NCI-H1436 (cell line): ENCODE measurements at places on chromosomes 7 and 10.
A peak's percentile ranks its signal among the peaks of the same experiment; 100 is the strongest.

- DNase-seq: peak; percentile 95
These were observed 104.5 kb downstream of the NRCAM start for GRCh38 chr7:108351729-108352131.

DNA sequence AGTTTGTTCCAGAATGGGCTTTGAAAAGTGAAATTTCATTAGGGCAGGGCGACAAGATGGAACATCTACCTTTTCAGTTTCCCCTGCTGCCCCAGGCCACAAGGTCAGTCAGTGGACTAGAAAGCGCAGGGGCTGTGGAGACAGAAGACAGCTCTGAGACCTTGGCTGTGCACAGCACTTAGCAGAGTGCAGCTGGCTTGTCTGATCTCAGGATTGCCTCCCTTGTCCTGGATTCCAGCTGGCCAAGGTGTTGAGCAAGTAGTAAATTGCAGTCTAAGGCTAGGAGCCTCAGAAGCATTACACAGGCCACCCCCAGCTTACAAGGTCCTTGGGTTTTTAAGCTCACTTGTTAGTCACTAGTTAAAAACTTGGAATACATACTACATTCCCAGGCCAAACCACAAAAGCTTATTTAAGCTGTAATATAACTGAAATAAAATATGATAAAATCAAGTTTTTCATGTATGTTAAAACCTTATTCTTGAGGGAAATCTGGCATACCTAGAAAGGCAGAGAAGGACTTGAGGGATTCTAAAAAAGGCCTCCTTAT lies 67.3 kb upstream of the NPY start:
- DNase-seq: no peak

GRCh38 chr10:43234471-43235041 lies 32.3 kb downstream of the RASGEF1A start:
- no peak for DNase-seq

- no peak for DNase-seq
These were observed 15.8 kb upstream of the BPGM start for GRCh38 chr7:134630893-134631292.

- no peak for DNase-seq
These were observed 1.5 kb upstream of the SFMBT2 start for GRCh38 chr10:7412237-7412927.

- no peak for DNase-seq
These were observed 159.5 kb upstream of the KLF14 start for GRCh38 chr7:130893441-130893894.

GRCh38 chr7:77348371-77348813 lies 67.8 kb downstream of the GSAP start:
- no peak for DNase-seq

DNA sequence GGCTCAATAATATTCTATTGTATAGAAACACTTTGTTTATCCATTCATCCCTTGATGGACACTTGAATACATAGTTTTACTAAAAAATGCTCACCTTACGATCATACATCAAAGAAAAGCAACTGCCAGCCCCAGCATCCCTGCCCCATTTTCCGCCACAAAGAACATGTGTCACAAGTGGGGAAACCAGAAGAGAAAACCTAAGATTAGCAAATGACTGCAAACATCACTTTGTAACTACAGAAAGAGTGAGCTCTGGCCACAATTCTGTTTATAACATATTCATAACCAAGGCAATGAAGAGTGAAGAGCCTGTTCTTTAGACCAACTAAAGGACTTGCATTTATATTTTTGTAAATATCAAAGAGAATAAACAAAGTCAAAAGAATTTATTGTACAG lies 89.8 kb downstream of the DOCK4 start:
- no peak for DNase-seq

DNA sequence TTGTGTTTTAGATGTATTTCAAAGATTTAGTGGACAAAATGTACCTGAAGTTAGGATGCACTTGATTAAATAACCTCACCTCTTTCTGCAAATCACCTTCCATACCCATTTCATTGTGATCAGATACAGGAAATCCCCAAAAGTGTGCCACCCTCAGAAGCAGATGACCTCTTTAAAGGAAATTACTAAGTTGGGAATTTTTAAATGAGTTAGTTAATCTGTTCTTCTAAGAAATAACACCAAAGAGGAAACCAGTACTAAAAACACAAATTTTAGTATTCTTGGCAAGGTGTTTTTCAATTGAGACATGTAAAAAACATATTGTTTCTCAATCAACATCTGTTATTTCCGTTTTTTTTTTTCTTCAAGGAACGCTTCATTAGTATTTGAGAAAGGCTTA lies 4.6 kb upstream of the SEMA3A start:
- no peak for DNase-seq

- DNase-seq: no peak
These were observed 318.7 kb upstream of the CHRM2 start for GRCh38 chr7:136549756-136550155.

DNA sequence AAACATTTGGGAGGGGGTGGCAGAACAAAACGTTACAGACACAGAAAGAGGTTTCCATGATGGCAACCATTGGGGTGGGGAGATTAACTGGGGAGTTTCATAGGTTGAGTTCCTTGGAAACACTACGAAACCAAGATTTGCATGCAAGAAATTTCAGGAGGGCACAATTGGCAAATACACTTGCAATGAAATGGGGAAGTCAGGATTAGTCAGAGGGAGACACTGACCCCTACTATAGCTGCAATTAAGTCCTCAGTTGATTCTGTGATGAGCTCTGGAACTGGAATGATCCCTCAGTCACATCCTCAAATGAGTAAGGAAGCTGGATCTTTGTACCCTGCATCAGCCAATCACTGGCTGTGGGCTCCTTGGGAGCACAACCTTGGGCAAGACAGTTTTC lies 22.1 kb downstream of the CPEB3 start:
- DNase-seq: no peak

DNA sequence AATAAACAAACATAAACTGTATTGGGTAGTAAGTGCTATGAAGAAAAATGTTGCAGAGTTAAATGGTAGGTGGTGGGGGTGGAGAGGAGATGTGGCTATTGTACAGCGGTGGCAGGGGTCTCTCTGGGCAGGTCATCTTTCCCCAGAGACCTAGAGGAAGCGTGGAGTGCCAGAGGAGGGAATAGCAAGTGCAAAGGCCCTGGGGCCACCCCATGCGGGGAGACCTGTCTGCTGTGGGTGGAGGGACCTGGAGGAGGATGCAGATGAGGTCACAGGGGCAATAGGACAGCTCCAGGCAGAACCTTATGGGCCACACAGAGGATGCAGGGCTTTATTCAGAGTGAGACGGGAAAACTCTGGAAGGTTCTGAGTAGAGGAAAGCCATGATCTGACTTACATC lies 47.5 kb downstream of the DLG5 start:
- DNase-seq: no peak

DNA sequence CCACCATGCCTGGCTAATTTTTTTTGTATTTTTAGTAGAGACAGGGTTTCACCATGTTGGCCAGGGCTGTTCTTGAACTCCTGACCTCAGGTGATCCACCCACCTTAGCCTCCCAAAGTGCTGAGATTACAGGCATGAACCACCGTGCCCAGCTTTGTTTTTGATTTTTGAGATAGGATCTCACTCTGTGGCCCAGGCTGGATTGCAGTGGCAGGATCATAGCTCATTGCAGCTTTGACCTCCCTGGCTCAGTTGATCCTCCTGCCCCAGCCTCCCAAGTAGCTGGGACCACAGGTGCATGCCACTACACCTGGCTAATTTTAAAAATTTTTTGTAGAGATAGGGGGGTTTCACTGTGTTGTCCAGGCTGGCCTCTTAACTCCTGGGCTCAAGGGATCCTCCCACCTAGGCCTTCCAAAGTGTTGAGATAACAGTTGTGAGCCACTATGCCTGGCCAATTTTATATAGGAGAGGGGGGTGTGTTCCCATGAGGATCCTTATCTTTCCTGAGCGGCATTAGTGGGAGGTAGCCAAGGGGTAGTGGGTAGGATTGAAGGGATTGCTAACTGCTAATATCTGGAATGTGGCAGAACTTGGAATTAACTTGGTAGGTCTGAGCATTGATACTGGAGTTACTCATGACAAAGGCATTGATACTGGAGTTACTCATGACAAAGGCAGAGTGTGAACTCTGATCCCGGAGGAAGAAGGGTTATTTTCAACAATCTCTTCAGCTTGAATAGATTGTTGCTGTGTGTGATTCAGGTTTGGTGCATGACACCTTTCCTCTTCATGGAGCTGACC lies 1.0 kb upstream of the NOLC1 start:
- no peak for DNase-seq

GRCh38 chr10:79324032-79324695 lies 23.1 kb upstream of the PPIF start:
- no peak for DNase-seq

GRCh38 chr10:25631471-25631870 lies 302.6 kb upstream of the MYO3A start:
- no peak for DNase-seq

DNA sequence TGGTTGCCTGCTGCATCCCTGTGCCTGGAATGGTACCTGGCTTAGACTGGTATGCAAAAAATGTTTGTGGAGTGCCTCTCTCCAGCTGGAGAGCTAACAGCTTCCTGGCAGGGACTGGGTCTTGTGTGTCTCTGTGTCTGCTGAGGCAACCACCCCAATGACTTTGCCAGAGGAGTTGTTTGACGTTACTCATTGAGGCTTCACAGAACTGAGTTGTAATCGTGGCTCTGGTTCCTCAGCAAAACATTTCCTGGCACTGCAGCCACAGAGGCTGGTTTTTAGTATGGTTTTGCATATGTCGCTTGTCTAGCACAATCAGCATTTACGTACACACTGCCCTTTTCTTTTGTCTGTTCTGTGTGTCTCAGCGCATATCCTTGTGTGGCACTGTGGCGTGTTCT lies 7.5 kb downstream of the ZNF282 start:
- DNase-seq: no peak

- DNase-seq: no peak
These were observed 115.1 kb downstream of the GNAI1 start for GRCh38 chr7:80249619-80250295.

DNA sequence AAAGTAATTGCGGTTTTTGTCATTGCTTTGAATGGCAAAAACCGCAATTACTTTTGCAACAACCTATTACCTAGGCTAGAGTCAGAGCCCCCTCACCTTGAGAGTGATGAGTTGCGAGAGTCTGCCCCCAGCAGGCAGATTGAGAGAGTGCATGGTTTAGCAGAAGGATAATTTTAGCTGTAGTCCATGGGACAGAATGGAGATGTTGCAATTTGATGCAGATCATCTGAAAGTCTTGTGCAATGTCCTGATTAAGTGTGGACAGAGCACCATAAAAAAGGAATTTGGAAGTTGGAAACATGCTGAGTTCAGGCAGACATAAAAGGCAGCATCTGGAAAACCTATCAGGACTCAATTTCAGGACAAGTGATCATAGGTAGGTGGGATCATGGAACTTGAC lies 48.7 kb downstream of the GPR141 start:
- DNase-seq: no peak

- no peak for DNase-seq
These were observed 357.7 kb downstream of the FGFR2 start for GRCh38 chr10:121240556-121240955.

- DNase-seq: no peak
These were observed 92.6 kb downstream of the JAZF1 start for GRCh38 chr7:28088032-28088431.

DNA sequence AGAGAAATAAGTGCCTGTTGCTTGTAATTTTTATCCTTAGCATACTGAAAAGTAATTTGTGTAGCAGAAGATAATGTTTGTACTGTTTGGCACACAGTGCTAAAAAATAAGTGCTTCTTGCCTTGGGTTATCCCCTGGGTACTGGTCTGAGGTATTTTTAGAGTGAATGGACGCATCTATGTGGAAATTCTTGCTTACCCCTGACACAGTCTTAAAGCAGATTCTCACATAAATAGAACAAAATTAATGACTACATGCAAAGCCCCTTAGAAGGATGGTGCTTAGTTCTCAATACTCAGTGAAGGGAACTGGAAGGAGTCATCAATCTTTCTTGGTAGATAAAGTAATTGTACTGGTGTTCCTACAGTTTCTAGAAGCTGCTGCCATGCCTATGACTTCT lies 548.6 kb downstream of the ARL4A start:
- no peak for DNase-seq

GRCh38 chr7:151432658-151433521 lies 7.1 kb downstream of the CRYGN start:
- no peak for DNase-seq

- DNase-seq: peak; percentile 94
These were observed 10.7 kb downstream of the PSAP start for GRCh38 chr10:71840177-71840957.

DNA sequence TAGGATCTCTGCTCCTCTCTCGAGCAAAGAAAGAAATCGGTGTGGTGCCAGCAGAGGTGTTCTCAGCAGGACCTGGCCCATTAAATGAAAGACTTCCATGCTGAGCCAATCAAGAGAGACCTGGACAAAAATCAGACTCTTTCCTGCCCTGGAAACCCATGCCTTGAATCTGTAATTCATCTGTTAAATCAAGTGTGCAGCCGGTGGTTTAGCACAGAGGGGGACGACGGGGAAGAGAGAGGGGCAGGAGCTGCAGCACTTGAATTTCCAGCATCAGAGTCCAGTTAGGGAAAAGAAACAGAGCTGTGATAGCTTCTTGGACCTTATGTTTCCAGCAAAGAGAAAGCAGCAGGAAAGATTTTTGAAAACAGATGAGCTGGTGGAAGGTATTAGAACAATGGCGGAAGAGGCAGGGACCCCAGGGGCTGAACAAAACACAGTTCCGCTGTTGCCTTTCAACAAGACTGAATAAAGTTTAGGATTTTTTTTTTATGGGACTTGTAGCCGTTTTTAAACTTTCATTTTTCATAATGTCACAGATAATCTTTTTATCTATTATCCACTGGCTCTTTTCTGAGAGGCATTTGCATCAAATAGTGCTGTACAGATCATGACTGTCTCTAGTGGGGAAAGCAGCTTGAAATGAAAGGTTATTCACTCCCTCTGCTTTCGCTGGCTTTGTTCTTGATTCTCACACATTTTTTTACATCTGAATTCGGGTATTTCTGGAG lies 543.6 kb upstream of the GALNT17 start:
- no peak for DNase-seq

DNA sequence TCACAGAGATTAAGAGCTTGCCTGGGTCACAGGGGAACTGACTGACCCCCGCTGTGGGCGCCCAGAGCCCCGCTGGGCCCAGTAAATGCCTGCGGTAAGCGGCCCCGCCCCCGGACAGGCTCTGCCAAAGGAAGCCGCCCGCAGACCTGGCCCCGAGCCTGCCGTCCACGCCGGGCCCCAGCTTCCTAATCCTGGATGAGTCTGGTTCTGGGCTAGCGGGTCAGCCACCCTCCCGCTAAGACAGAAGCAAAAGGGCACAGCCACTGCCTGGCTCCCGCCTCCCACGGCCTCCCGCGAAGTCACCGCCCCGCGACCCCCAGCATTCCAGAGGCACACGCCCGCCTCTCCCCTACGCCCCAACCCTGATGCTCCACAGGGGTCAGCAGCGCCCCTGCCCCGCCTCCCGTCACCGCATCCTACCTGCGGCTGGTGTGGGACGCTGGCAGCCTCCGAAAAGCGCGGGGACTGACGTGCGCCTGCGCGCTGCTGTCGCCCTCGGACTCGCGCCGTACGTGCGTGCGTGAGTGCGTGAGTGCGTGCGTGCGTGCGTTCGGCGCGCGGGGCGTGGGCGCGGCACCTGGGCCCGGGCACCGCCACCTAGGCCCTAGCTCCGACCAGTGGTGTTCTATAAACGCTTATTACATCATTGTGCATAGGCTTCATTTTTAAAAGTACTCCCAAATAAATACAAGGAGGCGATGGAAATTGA lies at the start of gene FIGNL1:
TSS of gene FIGNL1 (minus strand) at position 470 of the 709 bp plus-strand sequence. CDS start 3,063 bp downstream, outside the sequence.
- peak; percentile 76 for DNase-seq
